ENCODE measurements at places on chromosomes 7 and 10.

DNA sequence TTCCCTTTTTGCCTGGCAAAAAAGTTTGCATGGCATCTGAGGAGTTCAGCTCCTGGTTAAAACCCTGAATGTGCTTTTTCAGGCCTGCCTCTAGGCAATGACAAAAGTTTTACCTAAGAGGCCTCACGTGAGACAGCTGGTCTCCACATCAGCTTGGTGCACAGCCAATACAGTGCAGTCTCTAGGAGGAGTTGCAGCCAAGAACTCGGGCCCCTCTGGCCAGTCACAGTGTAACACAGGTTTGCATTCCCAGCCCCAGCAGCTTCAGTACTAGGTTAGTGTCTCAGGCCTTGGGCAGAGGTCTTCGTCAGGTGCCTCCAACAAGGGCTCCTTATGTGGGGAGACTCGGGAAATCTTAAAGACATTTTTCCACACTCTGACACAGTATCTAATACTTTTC lies 771.7 kb downstream of the SORCS1 start:
- DNase-seq = no peak

GRCh38 chr10:13907570-13907969 lies 320.8 kb downstream of the PRPF18 start:
- DNase-seq = no peak

DNA sequence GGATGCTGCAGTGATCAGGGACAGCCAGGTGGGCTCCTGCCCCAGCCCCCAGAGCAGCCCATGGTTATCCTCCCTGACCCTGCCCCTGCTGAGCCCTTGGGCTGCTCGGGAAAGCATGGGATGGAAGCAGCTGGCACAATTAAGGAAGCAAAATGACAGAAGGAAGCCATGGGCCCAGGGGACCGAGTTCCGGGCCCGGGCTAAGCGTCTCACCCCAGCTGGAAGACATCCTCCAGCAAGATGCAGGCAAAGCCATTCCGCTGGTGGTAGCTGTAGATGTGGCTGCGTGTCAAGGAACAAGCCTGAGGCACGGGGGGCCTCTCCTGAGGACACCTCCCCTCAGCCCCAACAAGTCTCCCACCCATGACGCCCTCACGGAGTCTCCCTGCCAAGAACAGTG lies 1.1 kb downstream of the ATG9B start:
- DNase-seq = no peak

DNA sequence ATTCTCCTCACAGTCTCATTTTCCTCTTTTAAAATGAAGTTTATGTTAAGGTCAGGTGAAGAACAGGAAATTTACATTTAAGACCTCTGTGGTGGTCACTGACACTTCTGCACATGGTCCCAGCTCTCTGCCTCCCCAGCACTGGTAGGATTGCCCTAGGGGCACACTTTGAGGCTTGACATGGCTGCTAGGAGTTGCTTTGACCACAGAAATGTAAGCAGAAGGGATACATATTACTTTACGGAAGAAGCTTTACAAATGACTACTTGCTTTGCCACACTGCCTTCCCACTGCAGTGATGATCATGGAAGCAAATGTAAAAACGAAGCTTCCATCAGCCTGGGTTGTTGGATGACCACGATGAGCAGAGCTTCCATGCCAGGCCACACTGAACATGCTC lies 53.1 kb upstream of the RSU1 start:
- no peak for DNase-seq

- DNase-seq = no peak
Observed at GRCh38 chr7:40244226-40244625, 109.4 kb downstream of the SUGCT start.

GRCh38 chr7:115116773-115117715 lies 195.2 kb downstream of the MDFIC start:
- DNase-seq = no peak

GRCh38 chr10:72461085-72461484 lies 106.4 kb upstream of the DNAJB12 start:
- DNase-seq = no peak

GRCh38 chr10:1120306-1120705 lies 64.1 kb downstream of the WDR37 start:
- no peak for DNase-seq

GRCh38 chr10:69295027-69295636 lies 16.8 kb downstream of the HK1 start:
- DNase-seq = no peak

GRCh38 chr7:127541548-127541947 lies 43.8 kb downstream of the GCC1 start:
- DNase-seq = no peak

DNA sequence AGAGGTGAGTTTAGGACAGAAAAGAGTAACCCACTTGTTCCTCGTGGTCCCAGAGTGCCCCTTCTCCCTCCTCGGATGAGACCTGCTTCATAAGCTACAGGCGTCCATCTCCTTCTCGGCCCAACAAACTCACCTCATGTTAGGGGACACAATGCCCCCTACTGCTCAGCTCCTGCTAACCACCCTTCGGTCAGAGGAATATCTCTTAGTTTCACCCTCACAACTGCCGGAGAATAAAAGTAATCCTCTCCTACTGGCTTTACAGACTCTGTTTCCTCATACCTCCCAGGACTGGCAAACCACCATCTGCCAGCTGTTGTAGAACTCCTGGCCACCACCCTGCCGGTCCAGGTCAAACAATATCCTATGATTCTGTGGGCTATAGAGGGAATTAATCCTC lies 3.2 kb downstream of the AKR1B15 start:
- no peak for DNase-seq

DNA sequence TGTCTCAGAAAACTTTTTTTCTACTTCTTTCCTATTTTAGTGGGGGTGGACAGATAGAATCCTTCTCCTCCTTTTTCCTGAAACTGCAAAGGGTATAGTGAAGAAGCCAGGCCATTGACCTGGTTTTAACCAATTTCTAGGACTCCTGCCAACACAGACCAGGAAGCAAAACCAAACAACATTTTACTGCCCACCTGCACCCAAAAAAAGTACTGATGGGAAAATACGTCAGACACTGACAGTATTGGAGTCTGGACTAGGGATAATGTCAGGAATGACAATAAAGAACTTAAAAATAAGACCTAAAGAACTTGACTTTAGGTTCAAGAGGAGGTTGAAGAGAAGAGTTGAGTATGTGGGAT lies 5.0 kb upstream of the STEAP4 start:
- no peak for DNase-seq

DNA sequence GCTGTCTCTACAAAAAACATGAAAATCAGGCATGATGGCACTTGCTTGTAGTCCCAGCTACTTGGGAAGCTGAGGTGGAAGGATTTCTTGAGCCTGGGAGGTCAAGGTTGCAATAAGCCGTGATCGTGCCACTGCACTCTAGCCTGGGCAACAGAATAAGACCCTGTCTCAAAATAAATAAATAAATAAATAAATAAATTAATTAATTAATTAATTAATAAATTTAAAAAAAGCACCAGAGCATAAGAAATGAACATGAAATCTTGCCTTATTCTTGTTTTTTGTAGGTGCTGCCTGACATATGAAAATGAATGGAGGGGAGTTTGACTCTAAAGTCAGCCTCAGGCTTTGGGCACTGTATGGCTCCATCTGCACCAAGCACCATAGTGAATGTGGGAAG lies 69.9 kb downstream of the GATA3 start:
- DNase-seq = no peak

Measured in cortex of kidney (tissue), 1 donor.